Fibroblast of lung (primary cell): ENCODE measurements at places on chromosomes 11 and 22. TPM values are rescaled to one million over a fixed set of nuclear protein-coding genes. Genes with fewer than 3 reads are reported as not detected.

Gene MTMR2
- total RNA-seq = 25.4 and 29.2 TPM in 2 replicates

Gene CCDC90B
- 94.3 and 109 TPM in 2 replicates for total RNA-seq

Gene P2RY6
- 0.26 and 0.33 TPM in 2 replicates for total RNA-seq

Gene SWAP70
- 28.2 and 45.1 TPM in 2 replicates for total RNA-seq

Gene SAA1
- total RNA-seq = not detected in 2 replicates

Gene MRGPRE
- under 0.01 and 0.17 TPM in 2 replicates for total RNA-seq

Gene RASSF10
- not detected in 2 replicates for total RNA-seq
